ENCODE measurements at places on chromosomes 3 and 15.

- no peak for DNase-seq
These were observed 40.8 kb upstream of the KLF13 start for GRCh38 chr15:31285772-31286261.

- no peak for DNase-seq
These were observed 385.4 kb upstream of the SEMA6D start for GRCh38 chr15:47331829-47332393.

- peak; percentile 63 for DNase-seq
These were observed 24.6 kb upstream of the SACM1L start for GRCh38 chr3:45664578-45664977.

DNA sequence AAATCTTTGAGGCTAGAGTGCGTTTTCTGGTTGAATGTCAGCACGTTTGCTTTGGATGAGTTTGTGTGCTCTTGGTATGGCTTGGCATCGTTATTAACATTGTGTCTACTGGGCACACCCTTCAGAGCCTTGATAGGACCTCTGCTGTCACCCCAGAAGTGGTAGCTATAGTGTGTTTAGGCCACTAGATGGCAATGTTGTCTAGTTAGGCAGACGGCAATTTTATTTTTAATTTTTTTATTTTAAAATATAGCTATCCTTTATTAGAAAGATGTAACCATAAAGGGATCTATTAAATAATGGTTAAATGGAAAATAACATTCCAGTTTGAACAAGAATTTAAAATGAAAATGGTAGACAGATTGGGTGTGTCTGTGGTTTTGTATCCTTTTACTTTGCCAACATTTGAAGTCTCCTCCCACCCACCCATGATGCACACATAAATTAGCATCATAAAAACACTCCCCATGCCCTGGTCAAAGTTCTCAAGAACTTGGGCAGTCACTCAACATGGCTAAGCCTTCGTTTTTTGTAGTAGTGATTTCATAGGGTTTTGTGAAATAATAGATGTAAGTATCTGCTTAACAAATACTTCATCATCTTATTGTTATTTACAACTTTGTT, 200.7 kb downstream of the KCNH8 start:
- DNase-seq, result no peak

DNA sequence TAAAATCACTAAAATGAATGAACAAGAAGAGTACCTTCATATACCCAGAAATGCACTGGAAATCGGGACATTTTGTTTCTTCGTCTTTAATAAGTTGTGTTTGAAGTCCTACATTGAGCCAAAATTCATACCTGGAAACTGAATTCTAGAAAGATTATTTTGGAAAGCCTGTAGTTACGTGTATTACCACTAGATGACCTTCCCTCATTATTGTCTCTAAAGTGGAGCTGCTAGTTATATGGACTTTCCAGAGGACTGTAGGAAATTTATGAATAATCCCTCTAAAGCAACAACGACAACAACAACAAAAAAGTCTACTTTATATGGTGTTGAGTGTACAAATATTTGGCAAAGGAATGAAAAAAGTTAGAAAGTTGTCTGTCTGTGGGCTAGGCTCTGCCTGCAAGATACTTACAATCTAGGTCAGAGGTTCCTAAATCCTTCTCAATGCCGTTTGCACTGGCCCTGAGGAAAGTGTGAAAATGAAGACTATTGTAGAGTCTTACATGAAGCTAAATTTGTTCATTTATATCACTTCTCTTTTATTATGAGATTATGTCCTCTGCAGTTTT, 234.8 kb upstream of the NR2E3 start:
- no peak for DNase-seq

DNA sequence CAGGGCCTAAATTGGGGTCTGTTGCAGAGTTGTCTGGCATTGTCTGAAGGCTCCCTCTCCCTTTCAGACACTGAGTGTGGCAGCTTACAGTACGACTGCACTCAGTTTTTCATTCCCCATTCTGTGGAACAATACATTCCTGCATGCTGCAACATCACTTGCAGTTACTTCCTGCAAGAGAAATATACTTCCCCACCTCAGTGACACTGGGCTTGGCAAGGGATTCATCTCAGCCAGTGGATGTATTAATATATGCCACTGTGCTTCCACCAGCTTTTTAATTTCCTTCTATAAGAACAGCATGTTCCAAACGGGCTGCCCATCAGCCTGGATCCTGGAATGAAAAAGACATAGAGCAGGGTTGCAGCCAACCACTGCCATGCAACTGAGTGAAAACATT, 23.1 kb downstream of the B3GALNT1 start:
- no peak for DNase-seq

DNA sequence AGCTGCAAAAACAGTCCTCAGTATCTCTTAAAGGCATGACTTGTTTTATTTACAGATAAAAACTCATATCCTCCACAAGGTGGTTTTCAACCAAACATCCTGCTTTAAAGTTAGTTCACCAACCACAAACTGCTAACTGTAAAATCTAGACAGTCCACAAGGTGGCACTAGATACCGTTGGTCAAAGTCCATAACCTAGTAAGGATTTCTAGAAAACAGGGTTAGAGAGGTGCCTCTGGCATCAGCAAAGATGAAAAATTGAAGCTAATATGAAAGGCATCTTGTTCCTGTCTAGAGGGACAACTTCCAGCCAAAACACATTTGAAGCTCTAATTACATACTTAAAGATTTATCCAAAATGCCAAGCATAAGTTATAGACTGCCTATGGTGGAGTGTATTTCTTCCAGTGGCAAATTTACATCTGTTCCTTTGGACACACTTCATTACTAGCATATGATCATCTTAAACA, 56.0 kb downstream of the ZMAT3 start:
- DNase-seq, result peak; percentile 54

DNA sequence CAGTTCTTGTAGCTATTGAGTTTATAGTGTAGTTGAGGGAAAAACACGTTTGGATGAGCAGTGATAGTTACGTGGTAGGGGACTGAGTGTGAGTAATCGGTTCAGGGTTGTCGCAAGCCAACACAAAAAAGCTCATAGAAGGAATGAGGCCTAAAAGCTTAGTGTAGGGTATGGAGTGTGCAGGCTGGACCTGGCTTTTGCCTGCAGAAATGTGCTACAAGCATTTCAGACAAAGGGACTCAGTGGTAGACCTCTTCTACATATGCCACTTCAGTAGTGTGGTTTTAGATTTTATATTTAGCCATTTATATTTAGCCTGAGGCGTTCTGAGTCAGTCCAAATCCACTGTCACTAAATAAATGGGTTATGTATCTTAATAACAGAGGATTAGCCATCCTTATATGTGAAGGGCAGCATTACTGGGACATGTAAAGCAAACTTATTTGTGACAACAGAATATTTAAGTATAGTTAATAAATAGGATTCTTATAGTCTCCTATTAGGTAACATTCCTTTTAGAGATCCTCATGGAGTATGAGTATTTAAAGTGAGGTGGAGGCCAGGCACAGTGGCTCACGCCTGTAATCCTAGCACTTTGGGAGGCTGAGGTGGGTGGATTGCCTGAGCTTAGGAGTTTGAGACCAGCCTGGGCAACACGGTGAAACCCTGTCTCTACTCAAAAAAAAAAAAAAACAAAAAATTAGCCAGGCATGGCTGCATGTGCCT, 21.8 kb downstream of the ATP2C1 start:
- DNase-seq, result no peak

DNA sequence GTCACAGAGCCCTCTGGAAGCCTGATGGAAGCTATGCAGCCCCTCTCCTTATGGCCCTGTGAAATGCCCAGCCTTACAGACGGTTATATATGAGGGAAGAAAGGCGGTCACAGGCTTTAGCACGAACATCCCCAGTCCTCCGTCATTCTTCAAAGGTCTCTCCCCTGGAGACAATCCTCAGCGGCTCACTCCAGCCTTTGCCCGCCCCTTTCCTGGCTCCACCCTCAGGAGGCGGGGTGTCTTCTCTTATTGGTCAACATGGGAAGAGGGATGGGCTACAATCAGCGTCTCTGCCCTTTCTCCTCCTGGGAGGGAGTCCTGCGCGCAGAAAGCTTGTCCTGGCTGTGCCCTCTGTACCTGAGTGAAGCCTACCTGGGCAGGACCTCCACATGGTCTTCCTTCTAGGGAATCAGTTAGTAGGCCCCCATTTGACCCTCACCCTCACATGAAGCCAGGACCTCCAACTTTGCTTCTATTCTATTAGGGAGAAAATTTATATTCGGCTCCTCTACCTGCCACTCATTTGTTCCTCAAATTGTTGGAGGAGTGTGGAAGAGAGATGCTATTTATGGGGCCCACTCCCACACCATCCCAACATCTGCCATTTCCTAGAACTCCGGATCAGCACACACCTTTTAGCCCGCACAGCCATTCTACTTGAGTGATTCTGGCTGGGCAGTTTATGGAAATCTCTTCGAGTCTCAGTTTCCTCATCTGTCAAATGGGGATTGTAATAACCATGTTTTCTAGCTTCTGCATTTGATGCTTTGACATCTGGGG, 112.9 kb upstream of the SLC6A11 start:
- no peak for DNase-seq

DNA sequence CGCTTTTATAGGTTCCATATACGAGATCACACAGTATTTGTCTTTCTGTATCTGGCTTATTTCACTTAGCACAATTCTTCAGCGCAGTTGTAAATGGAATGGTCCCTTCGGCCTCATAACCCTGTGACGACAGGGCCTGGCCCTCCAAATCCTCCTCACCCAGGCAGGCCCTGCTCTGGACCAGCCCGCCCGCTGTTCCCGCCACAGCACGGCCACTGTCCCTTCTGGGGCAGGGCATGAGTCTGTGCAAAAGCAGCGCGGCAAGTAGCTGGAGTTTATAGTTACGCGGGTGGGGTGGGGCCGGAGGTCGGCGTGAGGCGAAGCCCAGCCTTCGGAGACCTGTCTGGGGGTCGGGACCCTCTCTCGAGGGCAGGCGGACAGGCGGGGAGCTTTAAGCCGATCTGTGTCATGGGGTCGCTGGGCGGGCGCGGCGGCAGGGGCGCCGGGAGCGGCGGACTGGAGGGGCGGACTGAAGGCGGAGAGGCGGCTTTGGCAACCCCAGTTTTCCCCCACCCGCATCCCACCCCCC, 543 bp downstream of the ARPIN start:
- DNase-seq, result no peak

- no peak for DNase-seq
These were observed 1.6 kb downstream of the BBX start for GRCh38 chr3:107524326-107524840.

DNA sequence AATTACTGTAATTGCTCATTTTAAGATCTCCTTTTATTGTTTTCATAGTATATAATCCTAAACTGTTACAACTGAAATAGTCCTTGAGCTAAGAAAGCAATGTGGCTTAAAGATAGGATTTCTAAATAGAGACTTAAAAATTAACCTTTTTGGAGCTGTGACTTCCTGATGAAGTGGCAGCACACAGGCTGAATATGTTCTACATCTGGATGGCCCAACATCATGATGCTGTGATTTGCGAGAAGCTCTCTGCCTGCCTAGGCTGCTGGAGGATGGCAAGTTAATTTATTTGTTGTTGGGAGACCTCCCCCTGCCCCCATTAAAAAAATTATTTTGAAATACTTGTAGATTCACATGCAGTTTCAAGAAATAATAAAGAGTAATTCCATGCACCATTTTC, 134.5 kb downstream of the IGF1R start:
- DNase-seq, result no peak

DNA sequence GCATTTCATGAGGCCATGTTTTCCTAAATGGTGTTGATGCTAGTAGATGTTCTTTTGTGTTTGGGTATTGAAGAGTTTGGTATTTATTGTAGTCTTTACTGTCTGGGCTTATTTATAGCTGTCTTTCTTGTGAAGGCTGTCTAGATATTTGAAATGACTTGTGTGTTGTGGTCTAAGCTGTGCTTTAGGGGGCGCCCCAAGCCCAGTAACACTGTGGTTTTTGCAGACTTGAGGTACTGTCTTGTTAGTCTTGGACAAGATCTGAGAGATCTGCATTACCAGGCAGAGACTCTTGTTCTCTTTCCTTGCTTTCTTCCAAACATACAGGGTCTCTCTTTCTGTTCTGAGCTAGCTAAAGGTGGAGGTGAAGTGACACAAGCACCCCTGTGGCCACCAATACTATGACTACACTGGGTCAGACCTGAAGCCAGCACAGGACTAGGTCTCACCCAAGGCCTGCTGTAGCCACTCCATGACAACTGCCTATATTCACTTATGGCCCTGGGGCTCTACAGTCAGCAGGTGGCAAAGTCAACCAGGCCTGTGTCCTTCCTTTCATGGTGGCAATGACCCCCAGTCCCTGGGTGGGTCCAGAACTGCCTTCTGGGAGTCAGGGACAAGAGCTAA, 152.1 kb upstream of the TBC1D5 start:
- no peak for DNase-seq

DNA sequence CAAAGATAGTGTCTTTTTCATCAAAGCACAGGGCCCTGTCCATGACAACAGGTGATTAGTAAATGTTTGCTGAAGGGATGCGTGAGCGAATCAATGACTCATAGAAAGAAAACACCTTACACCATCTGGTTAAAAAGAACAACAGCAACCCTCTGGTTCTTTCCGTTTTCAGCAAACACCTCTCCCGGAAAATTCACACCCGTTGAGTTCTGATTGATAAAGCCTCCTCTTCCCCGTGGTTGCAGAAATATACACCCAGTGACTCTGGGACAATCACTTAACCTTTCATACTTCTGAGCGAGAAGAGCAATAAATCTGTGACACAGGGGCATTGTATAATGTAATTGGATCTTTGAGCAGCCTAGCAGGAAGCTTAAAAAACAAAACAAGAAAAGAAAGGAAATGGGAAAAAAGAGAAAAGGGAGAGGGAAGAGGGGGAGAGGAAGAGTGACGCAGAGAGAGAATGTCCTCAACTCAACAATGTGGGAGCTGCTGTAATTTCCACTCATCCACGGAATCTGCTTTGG, 37.6 kb downstream of the ADAMTS9 start:
- DNase-seq, result no peak

GRCh38 chr3:149356044-149356592, 21.3 kb downstream of the TM4SF1 start:
- no peak for DNase-seq
